PC-3 (cell line): ENCODE measurements at places on chromosomes 1 and 21. TPM values are rescaled to one million over a fixed set of nuclear protein-coding genes. Genes with fewer than 3 reads are reported as not detected.
A peak's percentile ranks its signal among the peaks of the same experiment; 100 is the strongest.

DNA sequence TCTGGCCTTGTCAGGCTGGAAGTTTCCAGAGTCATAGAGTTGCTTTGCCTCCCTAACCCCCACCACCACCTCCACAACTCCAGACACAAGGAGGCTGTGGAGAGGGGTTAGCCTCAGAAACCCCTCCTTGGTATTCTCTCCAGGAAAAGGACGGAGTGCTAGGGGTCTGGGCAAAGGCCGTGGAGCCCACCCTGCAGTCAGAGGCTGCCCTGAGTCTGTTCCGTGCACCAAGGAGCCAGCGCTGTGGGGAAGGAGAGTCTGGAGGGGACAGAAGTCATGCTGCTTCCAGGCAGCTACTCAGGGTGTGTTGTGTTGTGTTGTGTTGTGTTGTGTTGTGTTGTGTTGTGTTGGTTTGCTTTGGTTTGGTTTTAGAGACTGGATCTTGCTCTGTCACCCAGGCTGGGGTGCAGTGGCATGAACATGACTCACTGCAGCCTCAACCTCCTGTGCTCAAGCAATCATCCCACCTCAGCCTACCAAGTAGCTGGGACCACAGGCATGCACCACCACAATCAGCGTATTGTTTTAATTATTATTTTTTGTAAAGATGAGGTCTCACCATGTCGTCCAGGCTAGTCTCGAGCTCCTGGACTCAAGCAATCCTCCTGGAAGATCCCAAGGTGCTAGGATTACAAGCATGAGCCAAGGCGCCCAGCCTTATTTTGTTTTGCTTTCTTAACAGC lies 122.2 kb upstream of the TMEM51 start:
- no peak for DNase-seq

- no peak for DNase-seq
These were observed 92.3 kb downstream of the SIM2 start for GRCh38 chr21:36791180-36791579.

The OR2L3 gene
- 0.15 TPM in 1 of 2 replicates, not detected in the other for total RNA-seq

- no peak for DNase-seq
These were observed 18.3 kb downstream of the IFI44 start for GRCh38 chr1:78667939-78668338.

The S100A9 gene
- total RNA-seq = 482 and 559 TPM in 2 replicates

The MSH4 gene
- 0.17 TPM in 1 of 2 replicates, not detected in the other for total RNA-seq

DNA sequence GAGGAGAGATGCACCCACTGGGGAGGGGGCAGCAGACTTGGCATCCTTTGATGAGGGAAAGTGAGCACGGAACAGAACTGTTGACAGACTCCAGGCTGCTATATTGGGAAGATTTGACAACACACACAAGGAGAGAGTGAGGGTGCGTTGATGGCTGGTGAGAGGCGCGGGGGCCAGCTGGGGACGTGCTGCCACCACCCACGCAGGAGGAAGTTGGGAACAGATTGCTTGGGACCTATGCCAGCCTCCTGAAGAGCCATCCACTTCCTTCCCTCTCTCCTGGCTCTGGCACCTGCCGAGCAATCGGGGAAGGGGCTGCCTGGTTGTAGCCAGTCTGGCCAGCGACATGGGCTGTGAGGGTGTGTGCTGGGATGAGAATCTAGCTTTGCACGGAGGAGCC lies 223.7 kb upstream of the CSF3R start:
- DNase-seq = no peak

The FCER1G gene
- total RNA-seq = not detected in 2 replicates

DNA sequence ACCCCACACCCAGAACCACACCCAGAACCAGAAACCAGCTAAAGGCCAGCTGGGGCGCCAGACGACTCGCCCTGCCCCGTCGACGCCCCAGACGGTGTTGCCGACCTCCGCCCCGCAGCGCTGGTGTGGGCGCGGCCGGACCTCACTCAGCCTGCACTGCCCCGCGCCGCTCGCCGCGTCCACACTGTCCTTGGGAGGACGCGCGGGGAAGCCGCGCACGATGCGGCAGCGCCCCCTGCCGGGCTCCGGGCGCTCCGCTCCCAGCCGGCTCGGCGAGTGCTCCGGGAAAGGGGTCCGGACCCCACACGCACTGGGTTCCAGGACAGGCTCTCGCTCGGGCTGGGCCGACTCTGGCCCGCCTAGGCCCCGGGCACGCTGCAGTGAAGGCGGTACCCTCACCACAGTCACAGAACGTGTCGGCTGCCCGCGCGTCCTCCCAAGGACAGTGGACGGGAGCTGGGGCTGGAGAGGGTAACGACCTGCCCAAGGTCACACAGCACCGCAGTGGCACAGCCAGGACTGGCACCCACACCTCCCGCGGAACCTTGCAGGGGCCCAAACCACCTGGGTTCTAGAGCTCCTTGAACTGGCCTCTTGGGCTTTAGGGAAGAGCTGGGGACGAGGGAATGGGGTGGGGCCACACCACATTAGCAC lies 90.2 kb downstream of the DMRTA2 start:
- DNase-seq = peak; percentile 35

The LRRC3 gene
- 3.1 and 4.1 TPM in 2 replicates for total RNA-seq

The KLF17 gene
- total RNA-seq = 0.26 and 0.58 TPM in 2 replicates

DNA sequence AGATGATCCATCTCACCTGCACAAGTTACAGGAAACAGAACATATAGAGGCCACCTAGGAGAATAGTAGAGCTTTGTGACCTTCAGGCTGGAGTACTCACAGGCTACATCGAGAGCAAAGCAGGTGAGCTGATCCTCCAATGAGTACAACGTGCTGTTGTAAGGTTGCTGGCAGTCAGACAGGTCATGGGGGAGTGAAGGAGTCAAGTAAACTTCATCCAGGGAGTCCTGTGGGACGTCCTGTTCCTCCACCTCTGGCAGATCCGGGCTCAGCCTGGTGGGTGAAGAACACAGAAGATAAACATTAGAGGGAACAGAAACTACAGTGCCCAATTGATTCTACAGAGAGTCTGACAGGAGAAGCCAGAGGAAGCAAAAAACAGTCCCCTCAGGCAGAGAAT lies 62.5 kb downstream of the PRKAB2 start:
- no peak for DNase-seq

The CITED4 gene
- 10.6 and 12.0 TPM in 2 replicates for total RNA-seq

- DNase-seq = no peak
These were observed 68.2 kb upstream of the PRDX6 start for GRCh38 chr1:173408886-173409285.

- DNase-seq = no peak
These were observed 9.8 kb upstream of the CLDN14 start for GRCh38 chr21:36489776-36490165.

The TACSTD2 gene
- 94.2 and 129 TPM in 2 replicates for total RNA-seq

The GPR161 gene
- total RNA-seq = 10.3 and 11.8 TPM in 2 replicates

DNA sequence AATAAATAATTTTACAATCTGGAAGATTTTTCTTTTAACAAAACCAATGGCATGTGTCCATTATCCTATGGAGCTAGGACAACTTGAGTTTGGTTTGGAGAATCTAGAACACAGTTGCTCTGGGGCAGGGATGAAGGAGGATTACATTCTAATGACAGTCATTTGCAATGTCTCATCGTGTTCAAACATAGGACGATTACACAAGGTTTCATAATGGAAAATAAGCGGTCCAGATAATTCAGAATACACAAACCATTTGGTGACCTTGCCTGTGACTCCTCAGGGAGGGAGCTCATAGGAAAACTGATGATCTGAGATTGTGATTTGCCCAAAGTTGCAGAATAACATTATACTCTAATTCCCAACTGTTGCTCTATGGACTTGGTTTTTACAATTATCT lies 27.6 kb upstream of the RGL1 start:
- no peak for DNase-seq

- DNase-seq = peak; percentile 33
These were observed 67.1 kb upstream of the PTGFRN start for GRCh38 chr1:116842654-116843053.

GRCh38 chr1:13583966-13584791 lies 547 bp downstream of the PDPN start:
- DNase-seq = no peak

The TNNI3K gene
- not detected in 2 replicates for total RNA-seq

The MATN1 gene
- 0.63 TPM in 1 of 2 replicates, not detected in the other for total RNA-seq

- peak; percentile 36 for DNase-seq
These were observed 1.6 kb downstream of the TP53BP2 start for GRCh38 chr1:223843934-223844786.

GRCh38 chr21:34545079-34545884 lies 33.3 kb upstream of the KCNE1 start:
- peak; percentile 65 for DNase-seq

The ZSWIM5 gene
- total RNA-seq = 1.4 and 1.6 TPM in 2 replicates

GRCh38 chr1:209485167-209485566 lies 98.3 kb upstream of the CAMK1G start:
- DNase-seq = peak; percentile 44

The FAM131C gene
- 7.7 and 9.8 TPM in 2 replicates for total RNA-seq

- DNase-seq = no peak
These were observed 473 bp upstream of the BRDT start for GRCh38 chr1:91948501-91949355.

DNA sequence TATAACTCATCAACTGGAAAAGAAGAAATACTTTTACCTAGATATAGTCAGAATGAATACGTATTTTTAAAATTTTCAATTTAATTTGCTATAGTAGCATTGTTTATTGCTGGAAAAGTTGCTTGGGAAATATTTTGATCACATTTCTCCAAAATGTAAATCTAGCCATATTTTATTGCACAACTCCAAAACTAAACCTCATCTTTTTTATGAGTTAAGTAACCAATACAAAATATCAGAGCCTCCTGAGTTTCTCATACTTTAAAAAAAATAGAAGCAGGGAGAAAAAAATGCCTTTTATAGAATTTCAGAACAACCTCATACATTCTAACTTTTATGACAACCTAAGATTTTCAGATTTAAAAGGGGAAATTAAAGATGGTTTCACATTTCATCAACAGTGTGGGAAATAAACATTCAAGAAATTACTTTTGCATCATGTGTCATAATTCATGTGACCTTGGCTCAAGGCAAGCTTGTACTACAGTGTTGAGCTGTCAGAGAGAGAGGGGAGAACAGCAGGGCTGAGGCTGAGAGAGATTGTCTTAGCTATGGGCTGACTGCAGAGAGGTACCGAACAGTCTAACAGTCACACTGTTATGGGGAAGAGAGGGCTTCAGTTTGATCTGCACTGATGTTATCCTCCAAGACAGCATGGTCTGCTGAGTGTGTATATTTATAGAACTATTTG lies 519.0 kb downstream of the LTN1 start:
- no peak for DNase-seq

GRCh38 chr1:208089761-208090370 lies 154.3 kb downstream of the PLXNA2 start:
- DNase-seq = no peak
